ENCODE measurements at places on chromosomes 7 and 10.

DNA sequence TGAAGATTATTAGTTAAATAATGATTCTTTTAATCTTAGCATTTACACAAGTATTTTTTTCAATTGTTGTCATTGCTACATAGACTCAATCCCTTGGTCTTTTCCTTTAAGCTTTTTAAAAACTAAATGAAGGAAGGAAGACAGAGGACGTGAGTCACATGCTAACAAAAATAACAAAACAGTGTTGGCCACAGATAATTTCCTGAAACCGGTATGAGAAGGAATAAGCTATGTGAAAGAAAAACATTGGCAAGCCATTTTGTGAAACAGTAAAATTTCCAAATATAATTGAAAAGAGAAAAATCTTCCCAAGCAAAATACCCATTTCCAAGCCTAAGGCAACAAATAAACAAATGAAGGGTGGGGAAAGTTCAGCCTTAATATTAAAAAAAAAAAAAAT lies 223.0 kb downstream of the AHR start:
- DNase-seq, result peak; percentile 96

- no peak for DNase-seq
These were observed 25.4 kb upstream of the MRC1 start for GRCh38 chr10:17783751-17784150.

DNA sequence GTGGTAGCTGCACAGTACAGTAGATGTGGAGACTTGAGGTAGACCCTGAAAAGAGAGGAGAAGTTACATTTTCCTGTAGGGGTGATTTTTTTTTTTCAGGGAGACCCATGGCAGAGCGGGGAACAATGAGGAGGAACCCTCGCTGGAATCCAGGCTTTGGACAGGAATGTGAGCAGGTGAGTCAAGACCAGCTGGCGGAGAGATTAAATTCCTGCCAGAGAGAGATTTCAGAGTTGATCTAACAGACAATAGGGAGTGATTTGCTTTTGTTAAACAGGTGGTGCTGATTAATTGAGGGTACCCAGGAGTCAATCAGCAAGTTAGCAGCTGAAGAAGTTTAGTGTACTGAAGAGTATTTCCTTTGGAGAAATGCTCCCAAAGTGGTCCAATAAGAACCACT lies 41.6 kb upstream of the MINDY3 start:
- peak; percentile 1 for DNase-seq

DNA sequence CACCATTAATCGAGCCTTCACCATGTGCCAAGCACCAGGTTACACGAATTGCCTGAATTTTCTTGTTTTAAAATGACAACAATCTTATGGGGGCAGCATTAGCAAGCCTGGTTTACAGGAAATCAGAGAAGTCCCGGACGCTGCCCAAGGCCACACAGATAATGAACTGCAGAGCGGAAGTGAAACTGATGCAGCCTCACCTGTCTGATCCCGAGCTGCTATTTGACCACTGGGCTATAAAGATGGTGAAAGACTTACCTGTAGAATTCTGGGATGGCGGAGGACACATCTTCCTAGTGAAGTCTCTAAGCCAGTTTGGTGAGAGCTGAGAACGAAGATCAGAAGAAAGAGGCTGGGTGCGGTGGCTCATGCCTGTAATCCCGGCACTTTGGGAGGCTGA lies 21.7 kb upstream of the GALNTL5 start:
- no peak for DNase-seq

GRCh38 chr10:130215151-130215930 lies 79.2 kb downstream of the GLRX3 start:
- no peak for DNase-seq
